ENCODE measurements at places on chromosomes 1 and 21.

DNA sequence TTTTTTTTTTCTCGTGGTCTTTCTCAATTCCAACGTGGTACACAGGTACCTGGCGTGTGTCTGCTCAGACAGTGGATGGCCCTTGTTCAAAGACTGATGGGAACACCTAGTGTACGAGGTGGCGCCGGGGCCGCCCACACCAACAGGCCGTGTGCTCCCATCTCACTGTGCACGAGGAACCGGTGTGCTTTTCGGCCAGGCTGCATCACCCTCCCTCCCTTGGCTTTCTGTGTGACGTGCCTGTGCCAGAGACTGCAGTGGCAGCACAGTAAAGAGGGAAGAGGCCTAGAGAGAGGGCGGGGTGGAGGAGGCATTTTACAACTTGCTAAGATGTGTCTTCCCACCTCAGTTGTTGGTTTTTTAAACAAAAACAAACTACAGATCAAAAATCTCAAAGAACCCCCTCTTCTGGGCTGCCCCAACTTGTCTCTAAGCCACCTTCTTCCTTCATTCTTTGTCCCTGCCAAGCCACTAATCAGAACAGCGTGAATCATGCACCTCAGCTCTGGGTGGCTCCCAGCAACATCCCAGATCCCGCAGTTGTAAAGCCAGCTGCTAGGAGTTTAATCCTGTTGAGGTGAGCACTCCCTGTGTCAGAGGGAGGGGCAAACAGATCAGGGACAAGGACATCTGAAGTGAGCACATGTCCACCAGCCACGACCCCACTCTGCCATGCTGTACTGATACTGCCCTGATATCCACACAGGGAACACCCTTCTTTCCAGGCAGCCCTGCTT lies 20.7 kb downstream of the IRF2BP2 start:
- no peak for DNase-seq

DNA sequence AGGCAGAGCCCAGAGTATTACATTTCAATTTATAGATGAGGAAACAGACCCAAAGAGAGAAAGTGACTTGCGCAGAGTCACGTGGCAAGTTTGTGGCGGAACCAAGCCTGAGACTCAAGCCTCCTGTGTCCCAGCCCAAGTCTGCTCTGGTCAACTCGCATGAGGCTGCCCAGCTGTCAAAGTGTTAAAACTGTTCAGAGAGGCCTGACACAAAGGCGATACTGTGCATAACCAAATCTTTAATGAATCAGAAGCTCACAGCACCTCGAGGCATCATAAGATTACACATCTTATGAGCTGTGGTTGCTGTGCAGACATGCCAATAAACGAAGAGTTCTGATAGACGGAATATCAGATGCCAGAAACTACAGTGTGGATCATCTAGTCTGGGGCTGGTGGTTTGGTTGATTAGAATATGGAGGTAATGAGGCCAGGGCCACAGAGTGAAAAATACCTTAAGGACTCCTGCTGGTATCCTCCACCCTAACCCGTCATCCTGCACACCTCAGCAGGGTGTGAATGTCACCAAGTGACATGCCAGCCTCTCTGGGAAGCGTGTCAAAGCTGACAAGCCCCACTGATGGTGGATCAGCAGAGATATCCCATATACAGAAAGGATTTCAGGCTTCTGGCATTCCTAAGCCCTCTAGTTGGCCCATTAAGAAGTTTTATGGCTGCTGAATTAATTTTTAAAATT lies 42.2 kb downstream of the TNNT2 start:
- DNase-seq: no peak

DNA sequence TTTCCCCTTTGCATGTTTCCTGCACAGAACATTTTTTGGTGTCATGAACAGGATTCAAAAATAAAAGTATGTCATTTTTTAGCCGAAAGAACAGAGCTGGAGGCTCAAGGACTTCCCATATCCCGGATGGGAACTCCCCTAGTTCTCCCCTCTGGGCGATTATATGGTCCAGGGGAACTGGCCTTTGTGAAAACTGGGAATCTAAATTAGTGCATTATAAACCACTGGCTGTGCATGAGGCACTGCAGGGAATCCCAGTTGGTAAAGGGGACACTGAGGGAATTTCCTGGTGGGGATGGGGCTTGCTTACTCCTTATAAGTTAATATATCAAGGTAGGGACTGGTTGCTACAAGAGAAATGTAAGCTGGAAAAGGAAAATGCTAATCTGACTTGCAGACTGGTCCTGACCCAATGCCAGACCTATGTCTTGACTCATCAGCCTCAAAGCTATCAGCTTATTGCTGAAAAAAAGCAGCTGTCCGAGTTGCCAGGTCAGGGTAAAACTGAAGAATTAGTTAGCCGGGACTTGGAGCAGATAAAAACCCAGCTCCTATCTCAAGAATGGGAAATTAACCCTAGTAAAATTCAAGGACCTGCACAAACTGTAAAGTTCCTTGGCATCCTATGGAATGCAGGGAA lies 122.6 kb downstream of the FCRL5 start:
- no peak for DNase-seq

DNA sequence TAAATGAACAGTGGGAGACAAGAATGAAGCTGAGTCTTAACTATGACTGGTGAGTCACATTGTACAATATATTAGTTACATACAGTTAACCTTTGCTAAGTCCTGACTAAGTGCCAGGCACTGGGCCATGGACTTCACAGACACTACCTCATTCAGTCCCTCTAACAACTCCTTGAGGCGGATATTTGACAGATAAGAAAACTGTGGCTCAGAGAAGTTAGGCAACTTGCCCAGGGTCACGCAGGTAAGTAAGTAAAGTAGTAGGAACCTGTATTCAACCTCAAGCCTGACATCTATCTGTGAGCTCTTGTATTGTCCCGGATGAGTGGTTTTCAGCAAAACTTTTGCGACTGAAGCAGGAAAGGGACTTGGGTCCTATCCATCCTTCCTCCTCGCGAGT lies 62.1 kb downstream of the GNG12 start:
- no peak for DNase-seq

- DNase-seq: no peak
These were observed 100.0 kb downstream of the POFUT2 start for GRCh38 chr21:45187646-45188045.
